Activated CD4-positive, alpha-beta memory T cell treated with anti-CD3 and anti-CD28 coated beads for 36 hours (primary cell): ENCODE measurements at places on chromosomes 7 and 10. TPM values are rescaled to one million over a fixed set of nuclear protein-coding genes. Genes with fewer than 3 reads are reported as not detected.

The HYAL4 gene
- total RNA-seq = 0.34 TPM

The CCL24 gene
- total RNA-seq = not detected

The SAMD9 gene
- 7.2 TPM for total RNA-seq

The OPN4 gene
- total RNA-seq = not detected

The SPDYE8 gene
- not detected for total RNA-seq

The STOX1 gene
- 0.36 TPM for total RNA-seq

The TAS2R5 gene
- total RNA-seq = 1.3 TPM
